ENCODE measurements at places on chromosomes 4 and X.

DNA sequence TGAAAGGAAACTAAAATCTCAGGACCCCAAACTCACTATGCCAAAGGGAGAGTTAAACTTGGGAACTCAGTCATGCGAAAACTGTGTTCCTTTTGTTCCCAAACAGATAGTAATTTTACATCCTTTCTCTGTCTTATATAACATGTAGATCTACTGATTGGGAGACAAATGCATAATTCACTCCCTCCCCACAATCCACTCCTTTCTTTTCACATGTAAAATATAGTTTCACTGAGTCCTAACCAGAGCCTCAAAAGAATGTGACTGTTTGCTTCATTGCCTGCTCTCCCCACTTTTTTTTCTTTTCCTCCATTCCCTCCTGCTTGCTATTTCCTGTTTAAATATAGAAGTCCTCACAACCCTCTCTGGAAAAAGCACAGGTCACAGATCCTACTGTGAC is 699.3 kb upstream of the ADGRL3 start:
- no peak for DNase-seq

DNA sequence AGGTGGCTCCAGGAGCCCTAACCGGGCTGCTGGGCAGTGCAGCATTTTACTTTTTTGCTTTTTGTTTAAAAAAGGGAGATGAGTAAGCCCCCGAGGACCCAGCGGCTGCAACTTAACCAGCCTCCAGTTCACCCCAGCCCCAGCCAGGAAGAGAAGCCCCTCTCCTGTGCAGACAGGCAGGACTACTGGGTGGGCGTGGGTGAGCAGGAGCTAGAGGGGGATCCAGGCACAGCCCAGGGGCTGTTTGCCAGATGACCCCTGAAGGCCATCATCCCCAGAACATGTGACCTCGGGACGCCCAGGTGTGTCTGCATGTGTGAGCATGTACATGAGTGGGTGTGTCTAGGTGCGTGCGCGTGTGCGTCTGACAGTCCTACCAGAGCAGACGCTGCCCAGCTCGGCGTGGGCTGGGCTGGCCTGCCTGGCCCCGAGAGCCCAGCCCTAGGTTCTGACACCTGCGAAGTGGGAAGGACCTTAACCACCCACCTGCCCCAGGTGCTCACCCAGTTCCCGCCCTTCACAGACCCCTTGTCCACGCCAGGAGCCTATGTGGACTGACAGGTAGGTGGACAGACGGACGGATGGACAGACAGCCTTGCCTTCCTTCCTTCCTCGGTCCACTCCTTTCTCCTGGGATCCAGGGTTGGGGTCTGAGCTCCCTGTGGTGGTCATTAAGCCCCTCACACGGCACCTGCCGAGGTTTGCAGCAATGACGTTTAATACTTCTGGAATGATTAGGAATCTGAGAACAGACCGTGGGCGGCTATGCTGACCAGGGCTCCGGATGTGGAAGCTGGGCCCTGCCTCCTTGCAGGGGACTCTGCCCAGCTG is 7.8 kb upstream of the HAUS3 start:
- no peak for DNase-seq

DNA sequence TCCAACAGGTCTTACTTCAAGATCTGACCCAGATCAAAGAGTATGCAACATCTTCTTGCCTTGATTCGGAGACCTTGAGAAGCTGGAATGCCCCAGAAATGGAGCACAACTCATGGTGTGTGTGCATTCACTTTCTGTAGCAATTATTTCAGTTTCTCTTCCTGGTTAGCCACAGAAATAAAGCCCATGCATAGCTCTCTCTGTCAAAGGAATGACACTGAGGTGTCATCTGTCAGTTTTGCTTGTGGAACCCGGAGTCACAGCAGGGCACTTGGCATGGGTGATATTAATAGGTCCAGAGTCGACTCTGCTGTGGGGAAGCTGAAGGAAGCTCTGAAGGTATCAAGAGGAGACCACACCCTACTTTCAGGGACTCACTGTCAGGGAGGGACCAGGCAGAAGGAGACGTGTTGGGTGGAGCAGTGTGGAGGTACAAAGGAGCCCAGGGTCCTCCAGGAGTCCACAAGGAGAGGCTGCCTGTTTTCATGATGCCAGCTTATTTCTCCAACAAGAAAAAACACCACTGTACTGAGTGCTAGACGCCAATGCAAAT is 10.7 kb downstream of the CLNK start:
- DNase-seq = no peak

DNA sequence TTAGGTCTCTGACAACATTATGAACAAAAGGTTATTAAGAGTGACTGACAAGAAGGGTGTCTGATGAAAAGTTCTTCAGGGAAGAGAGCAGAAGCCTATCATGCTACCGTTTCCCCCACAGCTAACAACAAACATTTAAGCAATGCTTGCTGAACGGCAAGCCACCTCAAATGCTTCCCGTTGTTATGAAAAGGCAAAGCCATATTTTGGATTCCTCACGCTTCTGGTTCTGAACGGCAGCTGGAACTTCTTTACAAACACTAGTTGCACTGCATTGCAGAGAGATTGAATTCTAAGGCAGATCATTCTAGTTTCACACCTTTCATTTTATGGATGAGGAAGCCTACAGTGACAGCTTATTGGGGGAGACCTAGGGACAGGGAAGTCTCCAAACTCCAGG is 48.6 kb upstream of the NAP1L5 start:
- no peak for DNase-seq

- peak; percentile 67 for DNase-seq
Observed at GRCh38 chr4:22170353-22170752, 221.8 kb upstream of the KCNIP4 start.

DNA sequence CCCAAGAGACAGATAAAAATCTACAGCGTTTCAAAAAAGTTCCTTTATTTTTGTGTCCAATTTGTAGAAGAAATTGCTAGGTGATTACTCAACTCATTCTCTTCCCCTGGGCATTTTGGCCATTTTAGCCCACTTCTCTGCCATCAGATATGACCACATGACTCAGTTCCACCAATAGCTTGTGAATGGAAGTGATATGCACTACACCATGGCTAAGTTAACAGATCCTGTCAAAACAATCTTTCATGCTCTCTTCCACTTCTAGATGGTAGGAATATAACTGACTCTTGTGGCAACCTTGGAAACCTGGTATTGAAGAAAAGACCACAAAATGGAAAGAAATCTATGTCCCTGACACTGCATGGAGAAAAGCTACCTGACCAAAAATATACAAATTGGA is 26.2 kb upstream of the FREM3 start:
- no peak for DNase-seq

DNA sequence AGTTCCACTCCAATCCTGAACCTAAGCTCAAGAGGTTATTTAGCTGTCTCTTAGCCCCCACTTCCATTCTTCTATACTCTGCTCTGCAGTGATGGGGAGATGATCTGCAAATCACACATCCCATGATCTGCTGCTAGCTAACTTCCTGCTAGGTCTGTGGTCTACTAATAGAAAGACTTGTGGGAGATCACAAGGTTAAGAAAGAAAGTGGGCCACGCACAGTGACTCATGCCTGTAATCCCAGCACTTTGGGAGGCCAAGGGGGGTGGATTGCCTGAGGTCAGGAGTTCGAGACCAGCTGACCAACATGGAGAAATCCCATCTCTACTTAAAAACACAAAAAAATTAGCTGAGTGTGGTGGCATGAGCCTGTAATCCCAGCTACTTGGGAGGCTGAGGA is 471.1 kb upstream of the NWD2 start:
- no peak for DNase-seq

Measured in HCEC 1CT (cell line).